ENCODE measurements at places on chromosomes 11 and 22. TPM values are rescaled to one million over a fixed set of nuclear protein-coding genes. Genes with fewer than 3 reads are reported as not detected.

The VPS37C gene
- 17.0 TPM for total RNA-seq

DNA sequence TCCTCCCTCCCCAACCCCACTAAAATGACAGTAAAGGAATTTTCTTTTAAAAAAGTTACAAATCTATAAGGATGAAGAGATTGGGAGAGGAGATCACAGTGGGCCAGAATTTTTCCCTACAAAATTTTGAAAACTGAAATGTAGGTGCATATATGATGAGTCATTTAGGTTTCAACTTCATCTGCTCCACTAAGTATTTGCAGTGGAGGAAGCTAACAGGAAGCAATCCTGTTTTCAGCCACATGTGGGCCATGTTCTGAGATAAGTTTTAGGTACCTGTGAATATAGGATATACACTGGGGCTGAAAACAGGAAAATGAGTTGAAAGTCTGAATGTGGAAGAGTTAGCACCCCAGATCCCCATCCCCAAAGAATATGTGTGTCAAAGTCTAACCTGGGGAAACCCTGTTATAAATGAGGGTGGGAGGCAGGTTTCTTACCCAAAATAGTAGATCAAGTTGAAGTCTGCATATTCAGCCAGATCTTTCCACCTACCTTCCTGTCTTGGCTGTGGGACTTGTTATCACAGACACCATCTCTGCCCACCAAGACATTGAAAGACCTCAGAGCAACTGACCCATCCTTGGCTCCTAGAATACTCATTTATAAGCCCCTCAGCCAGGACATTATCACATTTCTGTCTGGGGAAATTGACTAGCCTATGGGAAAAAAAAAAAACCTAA is 87.3 kb downstream of the PACS1 start:
- no peak for DNase-seq

The NXPE2 gene
- total RNA-seq: not detected

DNA sequence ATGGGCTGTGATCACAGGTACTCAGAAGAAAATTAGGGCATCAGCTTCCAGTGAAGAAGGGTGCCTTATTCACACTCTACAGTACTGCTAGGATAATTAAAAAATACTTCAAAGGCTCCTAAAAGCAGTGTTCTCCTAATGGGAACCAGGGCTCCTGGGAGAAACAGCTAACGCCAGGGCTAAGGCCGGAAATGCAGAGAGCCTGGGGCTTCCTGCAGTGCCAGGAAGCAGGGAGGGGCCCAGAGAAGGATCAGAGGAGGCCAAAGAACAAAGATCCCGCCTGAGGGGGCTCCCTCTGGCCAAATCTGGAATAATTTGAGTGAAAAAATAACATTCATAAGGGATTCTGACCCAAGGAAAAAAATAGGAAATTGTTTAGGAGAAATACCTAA is 27.5 kb downstream of the TOLLIP start:
- no peak for DNase-seq

DNA sequence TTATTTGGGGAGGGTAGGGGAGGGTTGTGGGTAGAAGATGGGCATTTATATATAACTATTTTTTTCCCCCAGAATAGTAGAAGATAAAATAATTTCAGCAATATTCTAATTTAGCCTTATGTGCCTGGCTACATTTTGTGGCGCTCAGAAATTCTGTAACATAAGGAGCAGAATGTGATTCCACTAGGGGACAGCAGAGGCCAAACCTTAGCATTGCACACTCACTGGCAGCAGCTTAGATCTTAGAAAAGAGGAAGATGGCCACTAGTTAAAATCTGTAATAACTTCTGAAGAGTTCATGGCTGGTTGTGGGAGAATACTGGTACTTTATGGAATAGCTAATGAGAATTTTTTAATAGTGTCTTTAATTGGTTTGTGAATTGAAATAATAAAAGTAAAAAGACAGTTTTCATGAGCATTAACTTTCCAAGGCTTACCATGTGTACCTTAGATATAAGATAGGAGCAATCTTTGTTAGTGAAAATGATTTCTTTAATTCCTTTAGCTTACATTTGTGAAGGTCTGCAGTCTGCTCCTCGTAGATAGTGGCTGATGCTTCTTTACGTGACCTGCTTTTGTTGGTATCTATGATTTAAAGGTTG is 33.1 kb downstream of the DDX10 start:
- DNase-seq: peak; percentile 9
